ENCODE measurements at places on chromosomes 6 and 20. TPM values are rescaled to one million over a fixed set of nuclear protein-coding genes. Genes with fewer than 3 reads are reported as not detected.

GRCh38 chr6:27168586-27169443, 78.7 kb upstream of the PRSS16 start:
- no peak for DNase-seq

- no peak for DNase-seq
Observed at GRCh38 chr6:95263840-95264239, 313.5 kb upstream of the MANEA start.

- no peak for DNase-seq
Observed at GRCh38 chr20:62142252-62143080, 728 bp downstream of the PSMA7 start.

DNA sequence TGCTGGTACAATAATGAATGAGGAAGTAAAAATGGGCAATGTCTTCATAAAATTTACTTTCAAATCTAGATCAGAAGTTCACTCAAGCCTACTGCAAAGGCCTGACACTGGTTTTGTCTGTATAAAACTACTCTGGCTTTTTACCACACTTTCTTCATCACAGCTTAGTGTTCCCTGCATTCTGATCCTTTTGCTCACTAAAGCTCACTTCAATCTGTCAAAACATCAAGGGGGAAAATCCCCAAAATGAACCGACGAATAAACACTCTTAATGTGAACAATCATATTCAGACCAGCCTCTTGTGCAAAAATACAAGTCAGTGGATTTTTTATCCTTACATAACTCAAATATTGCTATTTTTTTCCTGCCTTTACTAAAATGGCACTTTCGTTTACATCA, 98.5 kb downstream of the PRDM1 start:
- DNase-seq = no peak

Gene SEMG1
- not detected for polyA plus RNA-seq

Gene FAM83B
- polyA plus RNA-seq = 10.0 TPM
